RPMI8226 (cell line): ENCODE measurements at places on chromosomes 6 and 20.

DNA sequence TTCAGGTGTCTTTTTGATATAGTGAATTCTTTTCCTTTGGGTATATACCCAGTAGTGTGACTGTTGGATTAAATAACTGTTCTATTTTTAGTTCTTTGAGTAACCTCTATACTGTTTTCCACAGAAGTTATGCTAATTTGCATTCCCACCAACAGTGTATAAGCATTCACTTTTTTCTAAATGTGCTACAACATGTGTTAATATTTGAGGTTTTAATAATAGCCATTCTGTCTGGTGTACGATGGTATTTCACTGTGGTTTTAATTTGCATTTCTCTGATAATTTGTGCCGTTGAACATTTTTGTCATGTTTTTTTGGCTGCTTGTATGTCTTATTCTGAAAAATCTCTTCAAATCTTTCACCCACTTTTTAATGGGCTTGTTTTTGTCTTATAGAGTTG, 563.5 kb downstream of the GRIK2 start:
- no peak for DNase-seq

GRCh38 chr6:3782876-3783832, 31.6 kb upstream of the PXDC1 start:
- DNase-seq = no peak

GRCh38 chr6:35165630-35166071, 24.5 kb upstream of the TCP11 start:
- no peak for DNase-seq

- peak; percentile 33 for DNase-seq
Measured at GRCh38 chr6:162442687-162443086, 284.9 kb downstream of the PRKN start.

DNA sequence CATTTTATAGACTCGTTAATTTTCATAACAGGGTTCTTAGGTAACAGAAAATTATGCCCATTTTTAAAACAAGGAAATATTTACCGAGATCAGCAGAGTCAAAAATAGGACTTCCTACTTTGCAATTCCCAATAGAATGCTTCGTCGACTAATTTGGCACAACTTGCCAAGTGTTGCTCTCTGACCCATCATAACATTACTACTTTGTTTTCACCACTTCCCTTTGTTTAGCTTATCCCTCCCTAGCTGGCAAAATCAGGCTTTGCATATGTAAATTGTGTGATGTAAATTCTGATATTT, 914 bp upstream of the RANBP9 start:
- peak; percentile 81 for DNase-seq

- no peak for DNase-seq
Measured at GRCh38 chr20:20821484-20822260, 109.2 kb upstream of the RALGAPA2 start.
